Activated CD4-positive, alpha-beta T cell treated with anti-CD3 and anti-CD28 coated beads, Interleukin-2, Interleukin-6, amounts not matched to agents 100 ng/mL and 50 ng/mL, durations not matched to agents 16 hours and 8 hours (primary cell): ENCODE measurements at places on chromosomes 7 and 10.
A peak's percentile ranks its signal among the peaks of the same experiment; 100 is the strongest.

GRCh38 chr10:113228530-113228929, 278.5 kb downstream of the TCF7L2 start:
- no peak for DNase-seq

- DNase-seq = no peak
Observed at GRCh38 chr7:94414980-94415379, 20.3 kb downstream of the COL1A2 start.

- DNase-seq = no peak
Observed at GRCh38 chr10:100829933-100830727, 82.6 kb upstream of the SLF2 start.

- no peak for DNase-seq
Observed at GRCh38 chr10:36603688-36604087, 521.7 kb upstream of the ANKRD30A start.

DNA sequence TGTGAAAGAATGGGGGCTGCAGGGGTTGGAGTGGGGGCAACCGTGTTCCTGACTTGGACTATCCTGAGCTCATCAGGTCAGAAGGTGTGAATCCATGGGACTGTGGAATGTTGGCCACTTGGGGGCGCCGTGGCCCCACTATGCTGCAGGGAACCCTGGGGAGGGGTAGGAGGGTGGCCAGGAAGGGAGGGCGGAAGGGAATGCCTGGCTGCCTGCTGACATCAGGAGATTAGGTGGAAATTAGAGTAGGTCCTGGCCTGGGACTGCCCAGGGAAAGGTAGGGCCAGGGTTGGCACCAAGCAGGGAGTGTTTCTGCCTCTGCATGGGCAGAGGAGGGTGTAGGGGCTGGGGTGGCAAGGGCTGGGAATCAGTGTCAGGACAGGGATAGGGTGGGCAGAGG, 65.8 kb upstream of the PRSS58 start:
- peak; percentile 38 for DNase-seq

DNA sequence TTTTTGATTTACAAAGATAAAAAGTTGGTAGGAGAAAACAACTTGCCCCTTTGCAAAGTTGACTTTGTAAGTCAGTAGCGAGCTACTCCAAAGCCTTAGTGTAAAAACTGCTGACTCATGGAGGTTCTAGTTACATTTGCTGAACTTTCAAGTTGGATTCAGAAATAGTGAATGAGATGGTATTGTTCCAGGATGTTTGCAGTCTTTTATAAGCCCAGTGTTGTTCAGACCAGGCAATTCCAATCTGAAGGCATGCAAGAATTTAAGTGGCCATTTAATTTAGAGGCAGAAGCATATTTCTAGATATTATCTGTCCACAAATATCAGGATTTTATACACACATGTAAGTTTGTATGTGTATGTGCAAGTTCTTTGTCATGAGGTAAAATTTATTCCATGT, 21.6 kb downstream of the TES start:
- DNase-seq = no peak

- DNase-seq = no peak
Observed at GRCh38 chr10:125006188-125006680, 64.3 kb downstream of the ZRANB1 start.

- DNase-seq = no peak
Observed at GRCh38 chr7:92626281-92626809, 36.2 kb upstream of the FAM133B start.

- no peak for DNase-seq
Observed at GRCh38 chr7:34445653-34446052, 212.4 kb upstream of the NPSR1 start.

- no peak for DNase-seq
Observed at GRCh38 chr7:159147246-159147645, 2.6 kb upstream of the VIPR2 start.

DNA sequence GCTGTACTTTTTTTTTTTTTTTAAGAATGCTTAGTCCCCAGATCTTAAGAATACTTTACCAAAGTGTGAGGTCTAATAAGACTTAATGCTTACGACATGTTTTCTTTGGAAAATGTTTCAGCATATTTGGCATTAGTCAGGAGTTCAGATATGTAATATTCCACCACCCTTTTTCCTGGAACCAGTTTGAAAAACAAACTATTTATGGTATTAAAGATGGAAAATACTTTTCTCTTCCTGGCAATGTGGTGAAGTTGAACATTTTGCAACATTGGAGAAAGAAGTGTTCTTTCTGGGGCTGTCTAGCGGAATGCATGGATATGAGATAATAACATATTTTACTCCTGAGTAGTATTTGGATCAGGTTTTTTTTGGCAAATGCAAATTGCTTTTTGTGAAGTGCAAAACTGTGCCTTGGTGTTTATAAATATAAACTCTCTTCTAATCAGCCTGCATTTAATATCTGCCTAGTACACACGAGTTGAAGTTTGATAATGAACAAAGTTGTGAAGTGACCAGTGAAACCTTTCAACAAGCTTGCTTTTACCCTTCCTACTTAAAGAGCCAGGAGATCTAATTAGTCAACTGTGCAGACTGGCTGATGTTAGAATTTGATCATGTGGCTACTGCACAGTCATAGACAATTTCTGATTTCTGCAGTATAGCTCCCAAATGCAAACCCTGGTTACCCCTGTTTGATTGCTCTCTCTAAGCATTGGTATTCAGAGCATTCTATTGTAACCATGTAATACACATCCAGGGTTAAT, 20.9 kb downstream of the MAP3K8 start:
- DNase-seq = no peak
